ENCODE measurements at places on chromosomes 7 and 10.

- no peak for DNase-seq
These were observed 46.1 kb downstream of the AP3M1 start for GRCh38 chr10:74104480-74104879.

GRCh38 chr7:26863518-26864308 lies 677 bp downstream of the SKAP2 start:
- peak; percentile 50 for DNase-seq

DNA sequence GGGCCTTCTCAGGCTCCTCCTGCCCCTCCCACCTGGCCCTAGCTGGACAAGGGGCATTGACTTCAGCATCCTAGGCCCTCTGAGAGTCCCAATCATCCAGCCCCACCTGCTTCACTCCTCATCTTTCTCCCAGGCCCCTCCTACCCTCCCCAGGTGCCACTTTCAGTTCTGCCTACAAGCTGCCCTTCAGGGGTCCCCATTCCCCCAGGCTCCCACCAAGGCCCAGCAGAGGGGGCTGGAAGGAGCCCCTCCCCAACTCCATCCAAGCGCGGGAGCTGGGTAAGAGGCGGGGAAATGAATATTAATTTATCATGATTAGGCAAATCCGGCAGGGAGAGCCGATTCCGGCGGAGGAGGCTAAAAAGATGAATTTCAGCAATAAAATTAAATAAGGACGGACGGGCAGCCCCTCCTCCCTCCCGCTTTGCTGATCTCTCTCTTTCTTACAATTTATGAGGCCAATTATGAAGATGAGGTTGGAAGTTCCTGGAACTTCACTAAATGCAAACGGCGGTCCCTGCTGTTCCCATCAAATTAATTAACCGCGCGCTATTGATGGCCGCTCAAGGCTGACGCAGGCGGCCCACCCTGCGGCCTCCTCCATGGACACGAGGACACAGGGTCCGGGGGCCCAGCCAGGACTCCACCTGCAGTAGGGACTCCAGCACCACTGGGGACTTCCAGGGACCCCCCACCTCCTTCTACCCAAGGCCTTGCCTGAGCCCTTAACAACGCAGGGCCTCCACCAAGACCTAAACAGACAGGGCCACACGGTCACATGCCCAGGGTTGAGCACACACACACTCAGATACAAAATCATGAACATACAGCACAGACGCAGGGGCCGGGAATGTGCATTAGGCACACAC lies 13.9 kb downstream of the POLL start:
- DNase-seq: no peak

DNA sequence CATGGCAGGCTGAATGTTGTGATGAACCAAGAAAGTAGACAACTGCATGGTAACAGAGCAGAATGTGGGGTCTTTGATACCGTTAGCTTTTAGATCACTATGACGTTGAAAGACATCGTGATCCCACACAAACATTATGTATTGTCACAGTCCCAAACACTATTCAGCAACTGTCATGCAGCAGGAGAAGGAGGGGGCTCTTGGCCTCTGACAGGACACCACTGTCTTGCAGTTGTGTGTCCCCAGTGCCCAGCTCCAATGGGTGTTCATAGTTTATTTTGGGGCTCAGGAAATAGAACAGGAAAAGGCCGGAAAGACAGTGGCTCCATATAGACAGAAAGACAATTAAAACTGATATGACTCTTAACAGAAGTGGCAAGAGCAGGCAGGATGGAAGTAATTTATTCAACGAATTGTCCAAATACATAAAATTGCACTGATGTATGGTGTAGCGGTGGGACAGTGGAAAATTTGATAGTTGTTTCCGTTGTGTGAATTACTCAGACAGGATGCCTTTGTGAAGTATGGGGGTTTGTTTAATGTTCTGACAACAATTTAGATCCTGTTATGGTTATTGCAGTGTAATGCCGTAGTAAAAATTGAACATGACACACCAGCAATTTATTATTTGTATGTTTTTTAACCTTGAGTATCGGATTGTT lies 292.0 kb downstream of the LRMDA start:
- no peak for DNase-seq

DNA sequence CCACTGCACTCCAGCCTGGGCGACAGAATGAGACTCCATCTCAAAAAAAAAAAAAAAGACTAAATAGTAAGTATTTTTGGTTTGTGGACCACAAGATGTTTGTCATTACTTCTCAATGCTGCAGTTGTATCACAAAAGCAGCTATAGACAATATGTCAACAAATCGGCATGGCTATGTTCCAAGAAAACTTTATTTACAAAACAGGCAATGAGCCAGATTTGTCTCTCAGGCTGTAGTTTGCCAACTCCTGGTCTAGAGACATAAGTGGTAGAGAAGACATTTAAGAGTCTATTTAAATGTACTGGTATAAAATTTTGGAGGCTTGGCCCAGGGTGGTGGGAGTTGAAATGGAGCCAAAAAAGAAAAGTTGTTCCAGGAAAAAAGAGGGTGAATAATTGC lies 185.8 kb downstream of the SORCS1 start:
- DNase-seq: no peak

- no peak for DNase-seq
These were observed 157.4 kb downstream of the ST7 start for GRCh38 chr7:117110480-117111315.

DNA sequence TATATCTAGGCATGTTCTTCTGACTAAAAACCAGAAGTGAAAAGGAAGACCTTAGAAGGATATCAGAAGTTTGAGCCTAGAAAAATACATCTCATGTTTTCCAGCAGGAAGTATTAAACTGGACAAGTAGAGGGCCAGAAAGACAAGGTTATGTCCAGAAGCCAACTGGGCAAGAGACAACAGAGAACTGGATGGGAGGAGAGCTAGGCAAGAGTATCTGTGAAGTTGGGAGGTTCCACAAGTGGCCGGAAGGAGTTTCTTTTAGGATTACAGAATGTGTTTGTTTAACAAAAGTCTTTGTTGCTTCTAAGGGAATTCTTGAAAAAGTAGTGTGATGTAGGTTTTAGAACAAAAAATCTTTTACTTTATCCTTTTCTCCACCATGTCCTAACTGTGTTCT lies 86.4 kb downstream of the CYP26A1 start:
- no peak for DNase-seq

DNA sequence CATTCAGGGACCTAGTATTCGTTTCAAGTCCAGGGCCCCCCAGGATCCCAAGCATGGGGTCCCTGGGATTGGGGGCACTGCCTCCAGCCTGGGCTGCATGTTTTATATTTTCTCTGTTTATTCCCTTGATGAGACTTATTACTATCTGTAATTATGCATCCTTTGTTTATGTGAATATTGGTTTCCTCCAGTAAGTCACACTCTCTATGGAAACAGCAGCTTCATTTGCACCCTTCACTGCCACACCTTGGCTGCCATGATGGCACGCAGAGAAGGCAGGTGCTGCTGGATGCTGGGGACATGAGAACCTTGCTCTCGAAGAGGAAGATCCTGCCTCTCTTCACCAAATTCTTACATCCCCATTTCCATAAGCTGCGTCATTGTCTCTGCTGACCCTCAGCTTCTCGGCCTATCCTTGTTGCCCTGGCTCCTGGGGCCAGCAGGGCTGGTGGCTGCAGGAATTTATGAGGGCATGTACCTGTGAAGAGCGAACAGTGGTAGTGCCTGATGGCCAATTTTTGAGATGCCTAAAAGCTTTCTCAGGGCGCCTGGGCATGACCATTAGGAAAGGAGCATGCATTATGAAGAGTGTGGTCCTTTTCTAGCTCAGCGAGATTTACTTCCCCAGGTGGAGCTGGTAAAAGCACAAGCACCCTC lies 479.3 kb upstream of the KLF6 start:
- no peak for DNase-seq

- DNase-seq: no peak
These were observed 121.2 kb downstream of the SLC25A13 start for GRCh38 chr7:96200740-96201139.

DNA sequence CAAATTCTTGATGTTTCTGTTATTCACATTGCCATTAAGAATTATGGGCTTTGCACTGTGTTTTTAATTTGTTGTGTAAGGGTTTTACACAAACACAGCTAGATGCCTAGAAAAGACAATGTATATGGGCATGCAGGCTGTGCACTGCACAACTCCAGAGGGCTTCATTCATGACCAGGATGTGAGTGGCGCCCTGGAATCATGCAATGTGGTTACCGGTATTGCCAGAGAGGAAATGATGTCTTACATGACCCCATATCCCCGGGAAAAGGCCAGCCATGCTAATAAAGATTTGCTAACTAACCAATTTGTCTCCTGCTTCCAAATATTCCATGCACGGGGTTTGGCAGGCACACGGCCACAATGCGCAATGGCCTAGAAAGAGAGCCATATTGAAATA lies 16.9 kb downstream of the KCNMA1 start:
- no peak for DNase-seq

DNA sequence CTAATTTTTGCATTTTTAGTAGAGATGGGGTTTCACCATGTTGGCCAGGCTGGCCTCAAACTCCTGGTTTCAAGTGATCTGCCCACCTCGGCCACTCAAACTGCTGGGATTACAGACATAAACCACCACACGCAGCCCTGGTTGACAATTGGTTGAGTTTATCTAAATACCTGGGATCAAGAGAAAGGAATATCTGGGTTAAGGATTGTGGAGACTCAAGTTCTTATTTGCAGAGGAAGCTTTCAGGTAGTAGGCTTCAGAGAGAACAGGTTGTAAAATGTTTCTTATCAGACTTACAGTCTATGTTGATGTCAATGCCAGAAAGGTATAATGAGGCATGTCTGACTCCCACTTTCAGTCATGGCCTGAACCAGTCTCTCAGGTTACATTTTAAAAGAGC lies 5.9 kb upstream of the TMEM254 start:
- no peak for DNase-seq

DNA sequence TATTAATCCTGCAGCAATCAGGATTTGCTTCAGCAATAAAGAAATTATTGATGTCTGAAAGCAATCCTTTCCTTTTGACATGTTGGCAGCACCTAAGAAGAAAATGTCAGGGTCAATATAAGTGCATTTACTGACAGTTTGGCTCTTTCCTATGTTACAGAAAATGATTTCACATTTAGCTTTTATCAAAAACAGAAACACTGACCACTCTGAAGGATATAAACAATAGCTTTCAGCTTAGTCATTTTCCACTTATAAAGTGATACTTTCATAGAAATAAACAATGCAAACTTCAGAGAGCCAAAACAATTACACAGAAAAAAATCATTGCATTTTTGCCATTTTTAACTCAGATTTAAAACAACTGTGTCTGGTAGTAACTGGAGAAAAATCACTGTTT lies 325.6 kb upstream of the KAT6B start:
- no peak for DNase-seq

DNA sequence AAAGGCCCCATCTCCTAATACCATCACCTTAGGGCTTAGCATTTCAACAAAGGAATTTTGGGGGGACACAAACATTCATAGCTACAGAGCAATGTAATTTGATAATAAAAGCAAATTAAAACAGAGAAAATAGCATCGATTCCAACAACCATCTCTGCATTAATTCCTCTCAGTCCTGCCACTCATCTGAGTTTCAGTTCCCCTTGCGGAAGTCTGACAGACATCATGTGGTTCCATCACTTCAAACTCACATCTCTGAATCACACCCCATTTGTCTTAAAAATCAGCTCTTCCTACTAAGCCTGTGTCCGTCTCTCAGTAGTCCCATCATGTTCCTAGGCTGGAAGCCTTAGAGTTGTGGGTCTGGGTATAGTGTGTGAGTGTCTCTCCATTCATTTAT lies 3.6 kb downstream of the ADCK2 start:
- DNase-seq: no peak

- peak; percentile 86 for DNase-seq
These were observed 4.2 kb upstream of the NANOS1 start for GRCh38 chr10:119025336-119025735.

- DNase-seq: peak; percentile 100
These were observed 177.6 kb downstream of the PRKAG2 start for GRCh38 chr7:151699147-151699927.

DNA sequence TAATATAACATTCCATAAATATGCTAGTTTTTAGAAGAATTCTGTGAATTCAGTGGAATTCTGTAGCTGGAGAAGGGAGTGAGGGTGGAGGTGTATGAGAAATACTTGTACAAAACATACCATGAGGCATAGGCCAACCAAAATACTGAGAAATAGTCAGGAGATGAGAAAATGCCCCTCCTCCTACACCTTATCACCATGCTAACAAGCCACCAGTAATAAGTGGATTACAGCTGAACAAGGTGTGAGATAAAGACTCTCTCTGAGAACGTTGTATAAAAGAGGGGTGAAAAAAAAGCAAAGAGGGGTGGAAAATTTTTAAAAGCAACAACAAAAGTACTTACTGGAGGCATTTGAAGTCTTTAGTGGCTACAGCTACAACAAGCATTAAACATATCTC lies 90.4 kb upstream of the IGFBP3 start:
- DNase-seq: no peak

- DNase-seq: no peak
These were observed 122.7 kb upstream of the TMEM72 start for GRCh38 chr10:44788147-44789129.

DNA sequence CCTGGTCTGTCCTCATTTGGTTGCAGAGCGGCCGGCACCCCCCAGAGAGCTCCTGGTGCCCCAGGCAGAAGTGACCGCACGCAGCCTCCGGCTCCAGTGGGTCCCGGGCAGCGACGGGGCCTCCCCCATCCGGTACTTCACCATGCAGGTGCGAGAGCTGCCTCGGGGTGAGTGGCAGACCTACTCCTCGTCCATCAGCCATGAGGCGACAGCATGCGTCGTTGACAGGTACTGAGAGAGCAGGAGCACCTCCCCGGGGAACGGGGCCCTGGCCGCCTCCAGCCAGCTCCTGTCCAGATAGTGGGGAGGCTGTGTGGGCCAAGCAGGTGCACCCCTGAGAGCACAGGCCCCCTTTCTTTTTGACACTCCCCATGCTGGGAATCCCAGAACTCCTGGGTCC lies 532.9 kb upstream of the FOXK1 start:
- DNase-seq: no peak

GRCh38 chr7:44066494-44067063 lies 1.2 kb upstream of the PGAM2 start:
- DNase-seq: no peak
